ENCODE measurements at places on chromosomes 1 and 21.

DNA sequence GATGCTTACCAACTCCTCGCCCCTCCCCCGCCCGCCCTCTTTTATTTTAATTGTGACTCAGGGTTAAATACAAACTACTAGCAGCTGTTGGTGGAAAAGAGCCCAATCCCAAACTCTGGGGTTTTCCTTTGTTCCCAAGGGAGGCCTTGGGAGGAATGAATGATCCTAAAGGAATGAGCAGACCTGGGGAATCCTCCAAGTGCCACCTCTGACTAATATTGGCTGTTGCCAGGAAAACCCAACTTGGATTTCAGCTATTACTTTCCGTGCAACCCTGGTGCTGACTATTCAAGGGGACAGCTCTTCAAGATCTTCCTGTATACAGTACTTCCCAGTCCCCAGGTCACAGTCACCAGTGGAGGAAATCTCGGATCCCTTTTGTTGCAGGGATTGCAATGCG is 1.3 kb upstream of the S100A10 start:
- peak; percentile 54 for DNase-seq

GRCh38 chr1:39899611-39900538 is 1.8 kb downstream of the MYCL start:
- no peak for DNase-seq

GRCh38 chr1:30196457-30196856 is 526.9 kb downstream of the MATN1 start:
- DNase-seq, result no peak

GRCh38 chr1:74162333-74162732 is 35.6 kb downstream of the LRRIQ3 start:
- no peak for DNase-seq

GRCh38 chr1:209618756-209619420 is 33.3 kb downstream of the LAMB3 start:
- no peak for DNase-seq

All from brain pericyte (primary cell).